AG04450 (cell line): ENCODE measurements at places on chromosomes 4 and X.

DNA sequence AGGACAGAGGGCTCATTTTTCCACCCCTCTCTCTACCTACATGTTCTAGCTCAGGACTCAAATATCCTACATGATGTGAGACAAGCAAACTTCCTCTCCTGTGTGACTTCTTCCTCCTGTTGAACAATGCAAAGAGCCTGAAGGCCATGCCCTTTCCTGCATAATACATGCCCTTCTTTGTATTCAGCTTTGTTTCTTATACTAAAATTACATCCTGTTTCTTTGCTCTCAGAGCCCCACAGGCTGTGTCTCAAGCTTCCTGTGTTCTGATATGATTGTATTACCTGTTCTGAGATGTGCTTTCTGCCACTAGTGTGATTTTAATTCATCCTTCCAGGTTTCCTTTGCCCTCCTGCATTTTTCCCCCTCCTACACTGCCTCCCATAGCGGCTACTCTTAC is 166.4 kb upstream of the AFF2 start:
- no peak for DNase-seq

- DNase-seq = no peak
These were observed 102.6 kb downstream of the LHFPL1 start for GRCh38 chrX:112577146-112577545.

- DNase-seq = no peak
These were observed 20.1 kb downstream of the SUPT20HL1 start for GRCh38 chrX:24380262-24381187.

GRCh38 chr4:128159967-128160366 is 98.9 kb downstream of the LARP1B start:
- DNase-seq = peak; percentile 89

- no peak for DNase-seq
These were observed 500.2 kb downstream of the IDS start for GRCh38 chrX:149004936-149005335.

DNA sequence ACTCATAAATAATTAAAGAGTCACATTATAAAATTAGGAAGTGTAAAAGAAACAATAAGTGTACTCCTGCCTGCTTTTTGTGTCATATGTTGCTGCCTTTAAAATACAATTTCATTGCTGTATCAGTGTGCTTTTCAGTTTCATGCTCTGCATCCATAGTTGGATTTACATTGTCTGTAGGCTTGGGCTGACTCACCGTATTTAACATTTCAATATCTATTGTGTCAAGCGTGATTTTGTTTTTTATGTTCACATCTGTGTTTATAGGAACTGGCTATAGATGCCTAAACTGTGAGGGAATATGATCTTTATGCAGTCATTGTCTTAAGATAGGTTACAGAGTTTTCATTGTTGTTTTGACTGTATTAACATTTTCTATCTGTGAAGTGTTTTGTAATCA is 18.1 kb downstream of the CCSER1 start:
- no peak for DNase-seq

- no peak for DNase-seq
These were observed 140.2 kb upstream of the LDB2 start for GRCh38 chr4:17038510-17039176.
